Nucleus accumbens (tissue), 56 donors: ENCODE measurements at places on chromosomes 3 and 15.

DNA sequence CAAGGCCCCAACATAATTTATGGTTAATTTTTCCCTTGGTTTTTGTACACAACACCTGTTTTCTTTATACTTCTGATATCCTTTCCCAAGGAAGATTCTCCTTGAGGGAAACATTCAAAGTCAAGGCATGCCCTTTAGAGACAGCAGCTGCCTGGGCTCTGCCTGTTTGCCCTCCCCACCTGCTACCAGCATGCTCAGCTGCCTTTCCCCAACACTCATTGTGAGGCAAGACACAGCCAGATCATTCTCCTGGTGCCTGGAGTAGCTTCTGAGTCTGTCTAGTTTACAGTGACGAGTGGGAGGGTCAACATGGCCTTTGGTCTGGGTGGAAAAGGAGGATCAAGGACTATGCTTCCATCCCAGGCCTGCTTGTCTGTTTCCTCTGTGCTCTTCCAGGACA, 132.5 kb downstream of the EPHB1 start:
- DNase-seq = no peak

GRCh38 chr3:165983284-165983683, 146.1 kb upstream of the BCHE start:
- no peak for DNase-seq

DNA sequence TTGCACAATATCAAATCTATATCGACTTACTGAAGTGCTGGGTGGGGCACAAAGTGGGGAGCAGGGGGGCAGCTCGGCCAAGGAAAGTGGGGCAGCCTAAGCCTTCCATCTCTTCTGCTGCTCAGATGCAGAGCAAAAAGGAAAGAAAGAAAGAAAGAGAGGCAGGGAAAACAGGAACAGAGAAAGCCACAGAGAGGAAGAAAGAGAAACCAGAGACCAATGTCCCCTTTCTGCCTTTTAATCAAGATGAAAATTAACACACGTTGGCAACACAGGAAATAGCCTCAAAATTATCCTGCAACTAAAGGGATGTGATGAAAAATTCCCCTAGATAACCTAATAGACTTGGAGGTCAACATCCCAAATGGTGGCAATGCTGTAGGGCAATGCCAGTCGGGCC, 72.2 kb upstream of the RAD18 start:
- DNase-seq = no peak

- no peak for DNase-seq
Measured at GRCh38 chr3:198022604-198023003, 62.6 kb downstream of the LMLN start.

DNA sequence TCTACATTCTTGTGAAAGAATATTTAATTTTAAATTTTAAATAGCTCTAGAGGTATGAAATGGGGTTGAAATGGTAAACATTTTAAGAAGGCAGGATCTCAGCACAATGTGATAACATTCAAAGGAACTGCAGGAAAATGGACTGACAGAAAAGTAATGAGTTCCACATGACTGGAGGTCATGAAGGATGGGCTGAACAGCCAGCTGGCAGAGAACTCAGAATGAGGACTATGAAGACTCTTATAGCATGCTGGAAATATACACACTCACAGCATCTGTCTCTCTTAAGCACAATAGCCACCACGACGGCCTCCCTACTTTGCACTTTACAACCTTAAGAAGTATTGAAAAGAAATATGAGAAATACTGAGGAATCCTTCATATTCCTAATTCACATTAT, 94.7 kb downstream of the TNIK start:
- no peak for DNase-seq

DNA sequence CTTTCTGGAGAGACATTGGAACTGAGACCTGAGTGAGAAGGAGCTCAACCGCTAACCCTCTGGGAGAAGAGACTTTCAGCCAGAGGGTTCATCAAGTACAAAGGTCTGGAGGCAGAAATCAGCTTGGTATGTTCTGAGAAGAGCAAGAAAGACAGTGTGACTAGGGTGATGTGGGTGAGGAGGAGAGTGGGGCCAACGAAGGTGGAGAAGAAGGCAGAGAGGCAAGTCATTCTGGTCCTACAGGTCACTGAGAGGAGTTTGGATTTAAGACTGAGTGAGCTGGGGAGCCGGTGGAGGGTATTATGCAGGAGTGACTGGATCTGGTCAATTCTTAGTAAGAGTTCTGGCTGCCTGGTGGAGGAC, 12.2 kb downstream of the XIRP1 start:
- DNase-seq = no peak

GRCh38 chr3:106466881-106467280, 598.1 kb upstream of the CBLB start:
- no peak for DNase-seq

DNA sequence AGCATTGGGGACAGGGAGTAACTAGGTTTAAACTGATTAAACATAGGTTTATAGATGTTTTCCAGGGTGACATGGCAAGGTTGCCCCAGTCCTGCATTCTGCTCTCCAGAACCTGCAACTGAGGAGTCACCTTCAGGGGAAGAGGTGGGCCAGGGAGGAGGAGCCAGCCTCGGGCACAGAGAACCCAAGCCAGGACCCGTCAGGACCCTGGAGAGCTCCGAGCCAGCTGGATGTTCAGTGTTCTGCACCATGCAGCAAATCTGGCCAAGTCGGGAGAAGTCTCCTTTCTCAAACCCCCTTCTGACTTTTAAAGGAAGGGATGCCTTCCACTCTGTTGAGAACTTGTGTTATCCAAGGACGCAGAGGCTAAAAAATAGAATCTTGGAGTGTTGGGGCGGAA, 62.1 kb upstream of the SLC6A11 start:
- no peak for DNase-seq

DNA sequence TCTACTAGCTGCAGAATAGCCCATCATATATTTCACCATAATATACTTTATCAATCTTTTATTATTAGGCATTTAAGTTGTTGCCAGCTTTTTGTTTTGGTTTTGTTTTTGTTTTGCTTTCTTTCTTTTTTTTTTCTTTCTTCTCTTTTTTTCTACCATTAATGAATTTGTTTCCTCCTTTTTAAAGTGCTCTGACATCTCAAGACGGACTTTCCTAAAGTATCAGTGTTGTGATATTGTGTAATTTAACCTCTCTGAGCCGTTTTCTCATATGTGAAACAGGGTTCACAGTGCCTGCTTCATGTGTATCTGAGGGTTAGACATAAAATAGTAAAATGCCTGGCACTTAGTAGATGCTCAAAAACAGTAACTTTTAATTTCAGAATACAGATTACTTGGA, 109.5 kb upstream of the IL12A start:
- no peak for DNase-seq

DNA sequence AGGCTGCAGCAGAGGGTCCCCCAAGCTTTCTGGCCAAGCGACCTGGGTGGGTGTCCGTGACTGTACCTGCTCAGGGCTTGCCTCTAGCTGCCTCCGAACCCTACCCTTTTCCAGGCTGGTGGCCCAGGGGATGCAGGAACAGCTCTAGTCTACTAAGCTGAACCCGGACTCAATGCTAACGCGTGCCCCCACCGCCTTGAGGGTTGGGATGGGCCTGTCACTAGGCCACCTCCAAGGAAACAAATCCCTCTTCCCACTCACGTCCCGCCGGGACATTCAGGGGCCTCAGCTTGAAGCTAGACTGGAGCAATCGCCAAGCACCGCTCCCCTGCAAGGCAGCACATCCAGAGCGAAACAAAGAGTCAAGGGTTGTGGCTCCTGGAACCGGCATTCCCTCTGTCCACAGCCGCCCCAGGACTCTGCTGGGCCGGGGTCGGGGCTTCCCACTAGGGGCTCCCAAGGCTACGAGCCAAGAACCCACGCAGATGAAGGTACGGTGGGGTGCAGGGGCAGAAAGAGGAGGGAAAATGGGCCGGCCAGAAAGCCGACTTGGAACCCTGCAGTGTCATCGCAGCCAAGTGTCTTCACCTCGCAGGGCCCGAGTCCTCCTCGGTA, 2.9 kb downstream of the FBXL22 start:
- no peak for DNase-seq

DNA sequence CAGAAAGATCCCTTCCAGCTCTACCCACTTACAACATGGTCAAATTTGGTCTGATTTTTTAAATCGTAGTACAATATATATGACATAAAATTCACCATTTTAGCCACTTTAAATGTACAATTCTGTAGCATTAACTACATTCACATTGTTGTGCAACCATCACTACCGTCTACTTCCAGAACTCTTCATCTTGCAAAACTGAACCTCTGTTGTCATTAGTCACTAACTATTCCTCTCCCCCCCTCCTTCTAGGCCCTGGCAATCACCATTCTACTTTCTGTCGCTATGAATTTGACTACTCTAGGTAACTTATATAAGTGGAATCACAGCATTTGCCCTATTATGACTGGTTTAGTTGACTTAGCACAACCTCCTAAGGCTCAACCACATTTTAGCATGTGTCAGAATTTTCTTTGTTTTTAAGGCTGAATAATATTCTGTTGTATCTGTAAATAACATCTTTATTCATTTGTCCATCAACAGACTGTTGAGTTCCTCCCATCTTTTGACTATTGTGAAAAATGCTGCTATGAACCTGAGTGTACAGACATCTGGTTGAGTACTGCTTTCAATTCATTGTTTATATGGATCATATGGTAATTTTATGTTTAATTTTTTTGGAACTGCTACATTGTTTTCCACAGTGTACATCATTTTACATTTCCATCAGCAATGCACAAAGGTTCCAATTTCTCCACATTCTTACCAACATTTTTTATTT, 35.5 kb upstream of the CCR2 start:
- DNase-seq = no peak

- no peak for DNase-seq
Measured at GRCh38 chr15:42104095-42104891, 9.9 kb upstream of the PLA2G4D start.

DNA sequence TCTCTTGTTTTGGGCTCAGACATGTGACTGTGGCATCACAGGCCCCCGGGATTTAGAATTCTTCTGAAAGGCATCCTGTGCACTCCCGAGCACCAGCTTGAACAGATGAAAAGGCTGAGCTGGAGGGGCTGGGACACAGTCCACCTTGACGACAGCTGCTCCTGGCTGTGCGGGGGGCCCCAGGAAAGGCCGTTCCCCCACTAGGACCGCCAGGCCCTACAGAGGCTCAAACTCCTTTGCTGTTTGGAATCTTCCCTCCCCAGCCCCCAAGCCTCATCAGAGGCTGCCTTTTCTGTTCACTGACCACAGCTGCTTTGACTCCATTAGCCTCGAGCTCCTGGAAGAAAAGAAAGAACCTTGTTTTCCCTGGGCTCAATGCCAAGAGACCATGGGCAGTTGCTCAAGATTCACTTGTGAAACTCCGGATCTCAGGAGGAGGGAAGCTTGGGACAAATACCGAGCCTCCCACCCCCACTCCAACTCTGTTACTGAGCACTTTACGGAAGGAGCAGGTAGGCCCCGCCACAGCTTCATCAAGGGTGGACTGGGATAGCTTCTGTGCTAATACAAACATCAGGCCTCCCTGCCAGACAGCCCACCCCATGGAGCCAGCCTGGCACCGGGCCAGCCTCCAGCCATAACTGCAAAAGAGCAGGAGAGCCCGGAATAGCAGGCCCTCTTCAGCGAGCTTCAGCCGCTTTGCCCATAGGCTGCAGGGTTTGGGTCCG, 15.7 kb downstream of the CIDEC start:
- peak; percentile 59 for DNase-seq

DNA sequence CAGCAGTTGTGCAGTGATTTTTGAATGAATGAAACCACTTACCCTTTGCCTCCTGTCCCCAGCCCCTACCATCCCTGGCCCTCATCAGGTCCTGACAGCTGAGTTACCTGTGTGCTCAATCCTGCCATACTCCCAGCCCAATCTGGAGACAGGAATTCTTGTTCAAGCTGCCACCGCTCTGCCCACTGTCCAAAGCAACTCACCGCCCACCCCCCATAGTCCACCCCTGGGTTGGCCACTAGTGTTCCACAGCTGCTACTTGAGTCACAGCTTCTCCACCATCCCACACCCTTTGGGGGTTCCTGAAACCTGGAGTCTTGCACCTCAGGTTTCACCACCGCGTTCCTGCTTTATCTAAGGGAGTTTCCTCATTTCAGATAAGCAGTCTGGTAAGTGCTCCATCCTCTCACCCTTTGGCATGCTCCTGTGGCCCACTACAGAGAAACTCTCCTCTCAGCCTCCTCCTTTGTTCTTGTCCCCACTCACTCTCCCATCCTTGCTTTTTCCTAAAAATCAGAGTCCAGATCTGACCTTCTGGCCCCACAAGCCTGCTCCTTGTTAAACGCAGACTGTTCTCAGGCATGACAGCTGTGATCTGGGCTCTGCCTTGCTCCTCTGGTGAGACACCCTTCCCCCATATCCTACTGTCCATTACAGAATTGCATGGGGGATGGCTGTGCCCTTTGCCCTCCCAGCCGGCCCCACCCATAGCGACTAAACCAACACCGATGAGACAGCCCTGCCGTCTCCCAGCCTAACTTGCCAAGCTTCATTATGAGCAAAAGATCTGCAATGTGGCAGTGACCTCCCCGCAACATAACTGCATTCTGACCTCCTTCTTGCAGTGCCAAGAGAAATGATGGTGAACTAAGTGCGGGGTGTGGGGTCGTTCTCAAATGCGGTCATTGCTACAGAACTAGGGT, 50.0 kb downstream of the CYP19A1 start:
- DNase-seq = no peak

- DNase-seq = no peak
Measured at GRCh38 chr3:43015991-43016865, 37.1 kb downstream of the GASK1A start.

DNA sequence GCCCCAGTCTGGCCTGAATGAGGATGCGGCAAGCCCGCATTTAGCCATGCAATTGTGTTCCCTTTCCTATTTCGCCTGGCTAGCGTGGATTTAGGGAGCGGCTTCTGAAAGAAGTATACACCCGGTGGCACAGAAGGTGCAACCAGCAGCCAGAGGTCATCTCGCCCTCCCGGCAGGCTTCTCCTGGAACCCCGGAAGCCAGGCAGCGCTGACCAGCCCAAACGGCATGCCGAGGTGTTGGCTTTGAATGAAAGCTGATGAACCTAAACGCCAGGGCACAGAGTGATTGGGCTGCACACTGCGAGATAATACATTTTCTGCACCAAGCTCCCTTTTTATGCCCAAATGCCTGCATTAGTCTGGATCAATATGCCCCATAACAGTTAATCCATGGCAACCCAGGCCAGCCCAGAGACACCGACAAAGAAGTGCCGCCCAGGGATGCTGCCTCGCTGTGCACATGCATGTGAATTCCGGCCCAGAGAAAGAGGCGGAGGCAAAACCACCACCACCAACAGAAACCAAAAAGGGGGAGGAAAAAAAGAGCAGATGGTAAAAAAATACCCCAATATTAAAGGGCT, 1.4 kb downstream of the SRGAP3 start:
- DNase-seq = no peak

DNA sequence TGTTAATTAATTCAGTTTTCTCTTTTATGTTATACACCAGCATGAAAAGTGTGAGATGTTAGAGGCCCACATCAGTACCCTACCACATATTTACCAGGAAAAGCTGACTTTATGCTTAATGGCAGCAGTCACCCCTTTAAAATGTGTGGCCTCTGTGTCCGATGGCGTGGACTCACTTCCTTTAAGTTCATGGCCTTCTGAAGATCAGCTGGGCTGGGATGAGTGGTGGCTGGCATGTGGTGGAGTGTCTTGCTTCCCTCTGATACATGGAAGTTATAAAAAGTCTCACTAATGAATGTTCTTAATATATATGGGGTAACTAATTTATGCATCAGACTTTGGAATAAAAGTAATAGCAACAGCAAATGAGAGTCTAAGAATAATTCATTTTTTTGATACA, 32.1 kb downstream of the PPARG start:
- no peak for DNase-seq

- DNase-seq = no peak
Measured at GRCh38 chr3:176349706-176350105, 847.6 kb downstream of the TBL1XR1 start.
